ENCODE measurements at places on chromosomes 11 and 22.

- DNase-seq, result peak; percentile 83
Measured at GRCh38 chr11:103035791-103036434, 56.0 kb downstream of the DCUN1D5 start.

GRCh38 chr22:46024136-46024840, 47.3 kb upstream of the WNT7B start:
- no peak for DNase-seq

DNA sequence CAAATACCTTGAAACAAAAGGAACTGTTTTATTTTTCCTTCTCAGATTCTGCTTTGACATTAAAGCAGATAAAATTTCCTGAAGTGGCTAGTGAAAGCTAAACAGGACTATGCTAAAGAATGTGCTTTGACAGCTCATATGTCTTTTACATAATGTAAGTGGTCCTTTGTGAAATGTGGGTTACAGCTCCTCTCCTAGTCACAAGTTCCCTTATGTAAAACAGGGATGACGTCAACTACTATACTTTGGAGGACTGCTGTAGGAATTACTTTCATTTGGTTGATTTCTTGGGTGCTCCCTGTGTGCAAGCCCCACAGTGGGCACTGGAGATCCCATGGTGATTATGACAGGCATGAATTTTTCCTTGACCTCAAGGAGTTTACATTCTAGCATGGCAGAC, 216.6 kb upstream of the NARS2 start:
- DNase-seq, result no peak

- DNase-seq, result no peak
Measured at GRCh38 chr11:44571871-44572270, 6.4 kb downstream of the CD82 start.

DNA sequence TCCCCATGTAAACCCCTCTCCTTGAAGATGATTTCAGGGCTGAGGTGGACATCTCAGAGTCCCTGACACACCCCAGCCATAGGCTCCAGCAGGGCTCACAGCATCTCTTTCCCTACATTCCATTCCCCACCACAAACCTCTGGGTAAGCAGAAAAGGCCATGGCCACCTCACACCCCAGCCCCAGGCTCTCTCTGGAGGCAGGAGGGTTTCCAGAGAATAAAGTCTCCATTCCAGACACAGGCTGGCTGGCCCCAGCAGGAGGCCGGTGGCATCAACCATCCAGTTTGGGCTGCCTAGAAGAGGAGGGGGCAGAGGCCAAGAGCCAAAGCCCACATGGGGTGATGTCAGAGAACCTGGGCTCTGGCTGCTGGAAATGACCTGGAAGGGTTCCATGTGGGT, 61.4 kb downstream of the TP53I11 start:
- DNase-seq, result no peak

- no peak for DNase-seq
Measured at GRCh38 chr11:12771875-12772274, 97.7 kb downstream of the TEAD1 start.

GRCh38 chr22:43800970-43801369, 11.1 kb downstream of the EFCAB6 start:
- DNase-seq, result no peak

DNA sequence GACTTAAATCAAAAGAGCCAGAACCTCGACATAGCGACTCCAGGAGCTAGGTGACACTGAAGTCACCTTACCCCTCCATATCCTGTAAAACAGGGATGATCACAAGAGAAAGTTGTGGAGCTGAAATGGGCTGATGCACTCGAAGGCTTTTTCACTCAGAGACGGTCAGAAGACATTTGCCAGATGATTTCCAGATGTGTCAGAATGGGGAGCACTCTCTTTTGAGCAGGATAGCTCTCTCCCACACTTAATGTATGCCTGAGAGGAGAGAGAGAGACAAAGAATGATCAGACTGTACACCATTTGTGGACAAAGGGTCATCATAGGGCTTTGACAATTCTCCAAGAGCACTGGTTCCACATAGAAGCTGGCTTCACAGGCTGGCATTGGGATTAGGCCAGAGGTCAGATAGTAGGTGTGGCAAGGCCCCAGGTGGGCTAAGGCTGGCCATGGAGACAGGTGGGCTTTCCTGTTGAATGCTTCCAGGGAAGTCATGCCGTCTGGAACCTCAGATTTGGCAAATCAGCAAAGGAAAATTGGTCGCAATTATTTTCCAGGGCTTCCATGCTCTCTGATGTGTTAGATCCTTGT, 42.3 kb upstream of the ETS1 start:
- no peak for DNase-seq

GRCh38 chr11:2668876-2669275, 30.9 kb downstream of the KCNQ1OT1 start:
- DNase-seq, result no peak

DNA sequence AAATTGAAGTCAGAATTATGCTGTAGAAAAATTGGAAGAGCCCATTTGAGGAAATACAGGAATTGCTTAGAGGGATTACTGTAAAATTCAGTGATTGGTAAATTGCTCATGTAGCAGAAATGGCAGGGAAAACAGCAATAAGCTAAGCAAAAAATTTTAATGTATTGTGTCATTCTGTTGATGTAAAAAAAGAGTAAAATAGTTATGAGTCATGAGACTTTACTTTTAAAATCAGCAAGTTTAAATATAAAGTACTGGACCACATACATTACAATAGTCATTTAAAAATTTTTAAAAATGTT, 10.4 kb downstream of the PDHX start:
- DNase-seq, result peak; percentile 43

- DNase-seq, result no peak
Measured at GRCh38 chr11:70871881-70872280, 380.5 kb downstream of the SHANK2 start.

DNA sequence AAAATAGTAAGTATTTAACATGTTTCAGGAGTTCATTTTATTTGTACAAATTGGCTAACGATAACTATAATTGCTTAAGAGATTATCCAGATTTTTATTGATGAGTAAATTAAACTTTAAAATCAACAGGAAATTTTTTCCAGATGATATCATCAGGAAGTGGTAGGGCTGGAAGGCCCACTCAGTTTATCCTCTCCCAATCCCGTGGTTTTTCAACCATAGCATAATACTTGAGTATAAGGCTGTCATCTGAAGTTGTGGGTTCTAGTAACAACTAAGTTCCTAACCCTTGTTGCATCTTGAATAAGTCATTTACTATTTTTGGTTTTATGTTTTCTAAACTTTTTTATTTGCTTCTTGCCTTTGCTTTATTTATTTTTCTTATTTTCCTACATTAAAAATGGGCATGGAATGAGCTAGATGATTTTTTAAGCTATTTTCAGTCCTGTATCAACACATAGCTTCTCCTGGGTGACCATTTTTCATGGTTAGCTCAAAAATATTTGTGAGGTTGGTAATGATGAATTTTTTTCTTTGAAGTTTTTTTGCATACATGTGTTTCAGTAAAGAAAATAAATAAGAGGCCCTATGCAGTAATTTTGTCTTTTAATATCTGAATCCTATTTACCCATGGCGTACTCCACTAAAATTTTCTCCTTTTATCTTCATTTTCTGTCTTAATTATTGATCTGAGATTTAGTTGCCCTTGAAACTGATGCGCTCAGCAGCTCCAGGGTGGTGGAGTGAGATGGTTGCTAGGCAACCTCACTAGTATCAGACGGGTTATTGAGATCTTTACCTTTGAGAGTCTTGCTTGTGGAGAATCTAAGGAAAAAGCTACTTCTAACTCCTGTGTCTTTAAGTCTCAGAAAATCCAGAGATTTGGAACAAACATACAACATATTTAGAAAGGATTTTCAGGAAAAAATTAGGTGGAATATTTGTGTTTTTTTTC, 452.0 kb upstream of the CCDC179 start:
- no peak for DNase-seq

DNA sequence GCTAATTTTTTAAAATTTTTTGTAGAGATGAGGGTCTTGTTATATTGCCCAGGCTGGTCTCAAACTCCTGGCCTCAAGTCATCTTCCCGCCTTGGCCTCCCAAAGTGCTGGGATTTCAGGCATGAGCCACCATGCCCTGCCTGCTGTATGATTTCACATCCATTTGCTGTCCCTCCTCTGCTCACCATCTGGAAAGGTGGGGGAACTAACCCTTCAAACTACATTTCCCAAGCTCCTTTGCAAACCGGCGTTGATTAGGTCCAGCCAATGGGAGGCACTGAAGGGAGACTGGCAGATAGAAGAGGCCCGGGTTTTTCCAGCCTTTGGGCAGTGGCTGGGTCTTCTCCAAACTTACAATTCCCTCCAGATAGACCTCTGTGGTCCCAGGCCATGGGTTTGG, 19.3 kb downstream of the RFPL1 start:
- no peak for DNase-seq

- no peak for DNase-seq
Measured at GRCh38 chr11:77205467-77206263, 77.6 kb downstream of the MYO7A start.

- no peak for DNase-seq
Measured at GRCh38 chr11:73192272-73192671, 25.8 kb upstream of the P2RY2 start.

DNA sequence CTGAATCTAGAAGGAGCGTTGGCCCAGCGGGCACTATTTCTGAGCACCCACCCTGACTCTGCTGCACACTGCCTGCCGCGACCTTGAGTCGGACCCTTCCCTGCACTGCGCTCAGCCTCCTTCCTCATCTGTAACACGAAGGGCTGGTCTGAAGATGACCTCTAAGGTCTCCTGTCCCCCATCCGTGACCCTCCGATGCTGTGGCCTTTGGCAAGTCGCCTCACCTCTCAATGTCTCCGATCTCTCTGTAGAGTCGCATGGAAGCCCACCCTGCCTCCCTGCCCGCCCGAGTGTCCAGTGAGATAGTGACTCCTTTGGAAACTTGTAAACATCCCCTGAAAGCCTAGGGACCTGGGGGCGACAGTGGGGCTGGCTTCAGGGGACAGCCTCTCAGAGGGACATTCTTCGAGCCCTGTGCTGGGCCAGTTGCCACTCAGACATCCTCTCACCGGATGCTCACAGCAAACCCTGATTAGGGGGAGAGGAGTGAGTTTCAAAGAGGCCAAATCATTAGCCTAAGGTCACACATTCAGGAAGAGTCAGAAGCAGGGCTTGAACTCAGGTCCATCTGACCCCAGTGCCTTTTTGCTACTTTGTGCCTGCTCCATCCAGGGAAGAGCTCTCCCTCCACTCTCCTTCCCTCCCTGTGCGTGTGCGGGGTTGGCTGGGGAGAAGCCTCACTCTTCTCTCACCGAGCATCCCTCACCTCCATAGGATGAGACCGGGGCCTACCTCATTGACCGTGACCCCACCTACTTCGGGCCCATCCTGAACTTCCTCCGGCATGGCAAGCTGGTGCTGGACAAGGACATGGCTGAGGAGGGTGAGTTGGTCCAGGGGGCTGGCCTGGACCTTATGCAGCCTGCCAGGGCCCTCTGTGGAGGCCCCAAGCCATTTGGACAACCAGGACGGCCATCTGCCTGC, 1.1 kb downstream of the KCTD17 start:
- DNase-seq, result no peak

DNA sequence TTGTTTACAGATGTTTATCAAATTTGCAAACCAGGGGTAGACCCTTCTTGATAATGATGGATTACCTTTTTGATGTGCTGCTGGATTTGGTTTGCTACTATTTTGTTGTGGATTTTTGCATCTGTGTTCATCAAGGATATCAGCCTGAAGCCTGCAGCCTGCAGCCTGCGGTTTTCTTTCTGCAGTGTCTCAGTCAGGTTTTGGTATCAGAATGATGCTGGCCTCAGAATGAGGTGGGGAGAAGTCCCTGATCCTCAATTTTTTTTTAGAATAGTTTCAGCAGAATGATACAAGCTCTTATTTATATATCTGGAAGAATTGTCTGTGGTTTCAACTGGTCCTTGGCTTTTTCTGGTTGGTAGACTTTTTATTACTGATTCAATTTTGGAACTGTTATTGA, 19.7 kb upstream of the RAB38 start:
- DNase-seq, result no peak

DNA sequence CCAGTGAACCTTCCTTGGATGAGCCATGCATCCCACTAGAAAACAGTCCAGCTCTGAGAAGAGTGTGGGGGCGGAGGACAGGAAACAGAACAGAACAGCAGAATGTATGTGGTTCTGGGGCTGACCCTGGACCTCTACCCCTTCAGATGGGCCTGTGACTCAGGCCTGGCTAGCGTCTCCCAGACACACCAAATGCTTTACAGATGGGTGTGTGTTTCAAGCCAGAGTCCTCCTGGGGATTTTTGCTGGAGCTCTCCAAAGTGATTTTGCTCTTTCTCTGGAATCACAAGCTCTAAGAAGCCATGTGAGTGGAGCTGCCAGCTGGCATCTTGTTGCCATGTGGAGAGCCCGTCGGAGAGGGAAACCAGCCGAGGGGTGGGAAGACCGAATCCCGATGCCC, 13.2 kb upstream of the C1QTNF4 start:
- DNase-seq, result peak; percentile 63

DNA sequence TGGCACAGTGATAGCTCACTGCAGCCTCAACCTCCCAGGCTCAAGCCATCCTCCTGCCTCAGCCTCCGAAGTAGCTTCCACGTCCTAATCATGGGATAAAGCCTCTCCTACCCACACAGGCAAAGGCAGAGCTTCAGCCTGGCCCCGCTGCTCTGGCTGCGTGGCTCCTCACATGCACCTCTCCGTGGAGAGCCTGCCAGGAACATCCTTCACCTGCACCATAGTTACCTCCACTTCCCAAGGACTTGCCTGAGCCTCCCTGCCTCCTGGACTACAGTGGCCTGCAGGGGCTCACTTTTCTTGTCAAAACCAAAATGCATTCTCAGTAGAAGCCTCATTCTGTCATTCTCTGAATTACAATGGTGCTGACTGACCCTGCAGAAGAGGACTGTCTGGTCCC, 6.5 kb downstream of the C11orf16 start:
- DNase-seq, result no peak

DNA sequence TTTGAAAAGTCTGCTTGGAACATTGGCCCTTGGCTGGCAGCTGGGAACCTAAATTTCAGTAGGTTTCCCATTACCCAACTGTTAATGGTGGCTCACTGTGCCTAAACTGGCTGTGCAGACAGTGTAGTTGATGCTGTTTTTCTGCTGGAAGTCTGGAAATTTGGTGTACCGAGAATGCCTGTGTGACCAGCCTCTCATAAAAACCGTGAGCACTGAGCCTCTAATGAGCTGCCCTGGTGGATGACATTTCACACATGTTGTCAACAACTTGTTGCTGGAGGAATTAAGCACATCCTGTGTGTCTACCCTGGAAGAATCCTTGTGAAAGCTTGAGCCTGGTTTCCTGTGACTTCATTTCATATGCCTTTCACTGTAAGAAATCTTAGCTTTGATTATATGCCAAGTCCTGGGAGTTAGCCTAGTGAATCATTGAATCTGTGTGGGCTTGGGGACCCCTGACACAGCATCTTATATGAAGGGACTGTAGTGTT, 131.1 kb downstream of the LDLRAD3 start:
- DNase-seq, result peak; percentile 85

- no peak for DNase-seq
Measured at GRCh38 chr22:47300698-47301405, 538.4 kb downstream of the TBC1D22A start.

DNA sequence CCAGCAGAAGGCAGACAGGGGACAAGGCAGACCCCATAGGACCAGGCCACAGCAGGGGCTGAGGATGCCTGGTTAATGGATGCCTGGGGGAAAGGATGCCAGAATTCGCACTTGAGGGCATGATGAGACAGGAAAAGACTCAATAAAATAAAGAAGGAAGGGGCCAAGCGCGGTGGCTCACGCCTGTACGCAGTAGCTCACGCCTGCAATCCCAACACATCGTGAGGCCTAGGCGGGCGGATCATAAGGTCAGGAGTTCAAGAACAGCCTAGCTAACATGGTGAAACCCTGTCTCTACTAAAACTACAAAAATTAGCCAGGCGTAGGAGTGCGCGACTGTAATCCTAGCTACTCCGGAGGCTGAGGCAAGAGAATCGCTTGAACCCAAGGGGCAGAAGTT, 9.8 kb downstream of the APOBEC3D start:
- DNase-seq, result no peak

- no peak for DNase-seq
Measured at GRCh38 chr22:46641811-46642266, 21.7 kb downstream of the GRAMD4 start.

Data from fibroblast of skin of left quadriceps (primary cell).